ENCODE measurements at places on chromosomes 2 and 18.
A peak's percentile ranks its signal among the peaks of the same experiment; 100 is the strongest.

GRCh38 chr18:72187956-72188355 lies 356.2 kb downstream of the CBLN2 start:
- DNase-seq, result no peak

DNA sequence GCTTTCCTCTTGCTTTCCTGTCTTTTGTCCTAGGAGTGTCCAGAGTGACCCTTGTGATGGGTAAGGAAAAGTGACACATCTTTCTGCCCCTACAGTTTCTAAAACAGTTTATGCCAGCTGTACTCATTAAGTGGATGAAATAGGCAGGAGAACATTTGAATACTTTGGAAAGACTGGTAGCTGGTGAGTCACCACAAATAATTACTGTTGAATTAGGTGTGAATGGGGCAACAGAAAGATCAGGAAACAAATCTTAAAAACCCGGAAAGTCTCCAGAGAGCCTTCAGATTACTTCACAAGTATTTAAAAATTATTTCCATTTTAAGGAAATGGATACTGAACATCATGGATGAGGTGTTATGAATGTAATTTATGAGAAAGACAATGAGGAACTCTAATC lies 278.5 kb downstream of the CLIP4 start:
- DNase-seq, result no peak

- DNase-seq, result no peak
These were observed 1.8 kb downstream of the SOCS6 start for GRCh38 chr18:70290482-70291294.

- no peak for DNase-seq
These were observed 594.0 kb upstream of the VRK2 start for GRCh38 chr2:57452634-57453033.

- DNase-seq, result no peak
These were observed 51.0 kb upstream of the TMEM18 start for GRCh38 chr2:728165-728564.

- no peak for DNase-seq
These were observed 122.0 kb downstream of the WDSUB1 start for GRCh38 chr2:159164457-159164911.

GRCh38 chr2:111636905-111637304 lies 247.1 kb downstream of the ANAPC1 start:
- no peak for DNase-seq

DNA sequence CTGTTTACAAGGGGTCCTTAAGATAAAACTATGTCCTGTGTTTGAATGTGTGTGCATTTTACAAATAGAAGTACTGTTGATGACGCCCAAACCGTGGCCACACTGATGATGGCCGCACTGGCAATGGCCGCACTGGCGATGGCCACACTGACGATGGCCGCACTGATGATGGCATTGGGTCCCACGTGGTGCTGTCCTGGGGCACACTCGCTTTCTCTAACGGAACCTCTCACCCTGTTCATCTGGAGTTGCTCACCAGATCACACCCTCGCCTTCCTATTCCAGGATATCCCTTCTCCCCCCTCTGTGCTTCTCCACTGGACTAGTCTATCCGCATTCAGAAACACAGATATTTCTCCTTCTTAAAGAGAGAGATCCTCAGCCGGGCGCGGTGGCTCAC lies 192.4 kb downstream of the EIPR1 start:
- no peak for DNase-seq

- no peak for DNase-seq
These were observed 25.4 kb downstream of the TYMS start for GRCh38 chr18:682833-683232.

- peak; percentile 68 for DNase-seq
These were observed 865.1 kb upstream of the VRK2 start for GRCh38 chr2:57181315-57182038.

DNA sequence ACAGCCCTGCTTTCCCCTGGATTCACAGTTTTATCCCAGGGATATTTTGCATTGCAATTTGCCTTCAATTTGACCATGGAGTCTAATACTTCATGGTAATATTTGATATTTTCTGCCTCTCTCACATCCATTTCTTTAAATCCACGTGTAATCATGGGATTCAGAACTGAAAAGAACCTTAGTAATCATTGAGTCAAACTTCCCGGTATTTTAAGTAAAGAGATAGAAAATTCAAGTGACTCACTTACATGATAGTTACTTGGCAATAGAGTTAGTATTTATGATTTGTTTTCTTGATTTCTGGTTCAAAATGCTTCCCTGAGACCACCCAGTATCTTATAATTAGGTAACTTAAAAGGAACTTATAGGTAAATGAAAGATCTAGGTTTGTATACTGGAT lies 33.7 kb upstream of the CDC42EP3 start:
- no peak for DNase-seq

DNA sequence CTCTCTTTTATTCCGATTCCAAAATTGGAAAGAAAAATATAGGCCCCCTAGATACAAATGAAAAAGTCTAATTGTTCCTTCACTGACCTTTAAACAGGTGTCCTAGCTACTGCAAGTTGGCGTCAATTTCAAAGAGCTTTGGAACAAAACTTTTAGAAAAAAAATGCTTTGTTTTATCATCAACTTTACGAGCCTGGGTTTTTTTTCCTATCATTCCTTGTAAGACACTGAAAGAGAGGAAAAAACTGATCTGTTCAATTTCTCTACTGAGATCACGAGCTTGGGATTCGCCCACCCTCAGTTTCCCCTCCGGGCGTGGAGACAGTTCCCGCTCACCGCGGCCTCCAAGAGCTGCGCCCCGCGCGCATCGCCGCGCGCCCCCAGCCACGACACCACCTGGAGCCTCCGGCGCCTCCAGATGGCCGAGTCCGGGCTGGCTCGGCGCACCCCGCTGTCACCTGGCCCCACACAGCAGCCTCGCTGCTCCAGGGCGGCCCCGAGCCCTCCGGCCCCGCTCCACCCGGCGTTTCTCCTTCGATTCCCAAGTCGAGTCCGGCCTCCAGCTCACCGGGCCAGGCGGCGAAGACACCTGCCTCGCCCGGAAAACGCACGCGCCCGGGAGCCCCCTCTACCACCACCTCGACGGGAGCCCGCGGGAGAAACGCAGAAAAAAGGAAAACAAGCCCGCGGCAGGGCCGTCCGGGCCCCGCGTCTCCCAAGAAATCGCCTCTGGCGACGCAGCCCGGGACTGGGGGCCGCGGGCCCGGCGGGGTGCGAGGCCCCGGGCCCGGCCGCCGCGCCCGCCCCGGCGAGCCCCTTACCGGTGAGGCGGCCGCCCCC lies 656 bp downstream of the TBC1D8 start:
- DNase-seq, result no peak

GRCh38 chr2:381941-382727 lies 94.2 kb upstream of the ALKAL2 start:
- DNase-seq, result no peak

GRCh38 chr18:63099848-63100629 lies 219.5 kb downstream of the BCL2 start:
- DNase-seq, result no peak

GRCh38 chr2:238220892-238221521 lies 17.5 kb upstream of the ILKAP start:
- DNase-seq, result no peak

DNA sequence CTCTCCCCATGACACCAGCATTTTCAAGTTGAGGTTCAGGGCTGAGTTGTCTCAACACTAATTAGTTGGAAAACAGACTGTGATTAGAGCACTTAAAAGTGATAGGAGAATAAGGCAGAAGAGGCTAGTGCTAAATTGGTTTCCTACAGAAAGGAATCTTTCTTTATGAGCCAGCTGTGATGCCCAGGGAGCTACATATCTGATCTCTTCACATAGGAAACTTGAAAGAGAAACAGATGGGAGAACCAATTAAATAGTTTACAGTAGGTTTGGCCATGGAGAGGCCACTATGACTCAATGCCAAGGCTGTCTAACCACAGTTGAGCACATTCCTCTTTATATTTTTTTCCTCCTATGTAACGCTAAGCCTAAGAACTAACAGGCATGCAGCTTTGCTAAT lies 418.3 kb upstream of the CYRIA start:
- DNase-seq, result peak; percentile 83

DNA sequence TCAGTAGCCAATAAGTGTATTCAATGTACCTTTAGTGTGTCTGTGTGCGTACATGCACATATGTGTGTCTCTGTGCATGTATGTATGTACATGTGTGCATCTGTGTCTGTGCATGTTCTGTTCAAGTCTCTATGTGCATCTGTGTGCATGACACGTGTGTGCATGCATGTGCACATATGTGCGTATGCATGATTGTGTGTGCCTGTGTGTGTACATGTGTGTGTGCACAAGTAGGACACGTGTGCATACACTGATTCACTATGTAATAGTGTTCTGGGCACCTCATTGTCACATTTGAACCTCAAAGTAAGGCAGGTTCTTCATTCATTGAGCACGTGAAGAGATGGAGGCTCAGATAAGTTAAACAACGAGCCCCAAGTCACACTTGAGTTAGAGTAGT lies 142.6 kb upstream of the COPS8 start:
- DNase-seq, result no peak

- DNase-seq, result no peak
These were observed 937.7 kb downstream of the TRIB2 start for GRCh38 chr2:13654416-13654815.

DNA sequence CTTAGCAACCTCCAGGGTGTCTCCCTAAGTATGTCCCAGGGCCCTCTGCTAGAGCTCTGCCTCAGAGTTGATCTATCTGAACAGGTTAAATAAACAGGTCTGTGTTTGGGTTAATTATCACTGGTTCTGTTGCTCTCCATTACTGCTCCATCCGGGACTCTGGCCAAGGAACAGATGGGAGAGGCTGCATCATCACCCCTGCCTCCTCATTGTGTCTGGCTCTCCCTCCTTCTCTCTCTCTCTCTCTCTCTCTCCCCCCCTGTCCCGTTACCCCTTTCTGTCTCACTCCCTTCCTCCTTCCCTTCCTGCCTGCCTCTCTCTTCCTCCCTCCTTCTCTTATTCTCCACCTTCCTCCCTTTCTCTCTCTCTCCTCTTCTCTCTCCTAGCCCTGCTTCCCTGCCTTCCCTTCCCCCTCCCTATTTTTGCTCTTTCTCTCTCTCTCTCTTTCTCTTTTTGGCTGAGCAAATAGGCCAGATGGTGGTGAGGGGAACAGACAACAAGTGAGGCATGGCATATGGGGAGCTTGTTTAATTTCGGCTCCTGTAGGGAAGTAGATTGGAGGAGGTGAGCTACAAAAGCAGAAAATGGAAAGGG lies 62.1 kb downstream of the SETBP1 start:
- DNase-seq, result peak; percentile 50

GRCh38 chr2:86314125-86314524 lies 23.3 kb downstream of the REEP1 start:
- no peak for DNase-seq

DNA sequence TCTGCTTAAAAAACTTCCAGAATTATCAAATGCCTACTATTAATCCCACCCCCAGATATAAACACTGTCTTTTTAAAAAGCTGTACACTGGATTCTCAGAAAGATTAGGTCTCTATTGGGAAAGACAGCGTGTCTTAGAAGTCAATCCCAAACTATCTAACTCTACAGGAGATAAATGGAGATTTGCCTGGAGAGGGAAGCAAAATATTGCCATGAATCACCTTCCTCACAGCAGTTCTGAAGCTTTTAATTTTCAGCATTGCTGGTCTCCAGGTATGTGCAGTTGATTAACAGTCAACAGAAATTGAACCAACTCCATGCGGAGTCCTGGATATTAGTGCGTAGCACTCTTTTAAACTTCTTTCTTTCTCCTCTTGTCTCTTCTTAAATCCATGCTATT lies 122.2 kb downstream of the DSC3 start:
- no peak for DNase-seq

- DNase-seq, result no peak
These were observed 211.8 kb upstream of the ARL4C start for GRCh38 chr2:234708717-234709116.

GRCh38 chr2:120871881-120872620 lies 136.4 kb downstream of the GLI2 start:
- DNase-seq, result no peak

- no peak for DNase-seq
These were observed 172.1 kb downstream of the SETBP1 start for GRCh38 chr18:44852818-44853217.

DNA sequence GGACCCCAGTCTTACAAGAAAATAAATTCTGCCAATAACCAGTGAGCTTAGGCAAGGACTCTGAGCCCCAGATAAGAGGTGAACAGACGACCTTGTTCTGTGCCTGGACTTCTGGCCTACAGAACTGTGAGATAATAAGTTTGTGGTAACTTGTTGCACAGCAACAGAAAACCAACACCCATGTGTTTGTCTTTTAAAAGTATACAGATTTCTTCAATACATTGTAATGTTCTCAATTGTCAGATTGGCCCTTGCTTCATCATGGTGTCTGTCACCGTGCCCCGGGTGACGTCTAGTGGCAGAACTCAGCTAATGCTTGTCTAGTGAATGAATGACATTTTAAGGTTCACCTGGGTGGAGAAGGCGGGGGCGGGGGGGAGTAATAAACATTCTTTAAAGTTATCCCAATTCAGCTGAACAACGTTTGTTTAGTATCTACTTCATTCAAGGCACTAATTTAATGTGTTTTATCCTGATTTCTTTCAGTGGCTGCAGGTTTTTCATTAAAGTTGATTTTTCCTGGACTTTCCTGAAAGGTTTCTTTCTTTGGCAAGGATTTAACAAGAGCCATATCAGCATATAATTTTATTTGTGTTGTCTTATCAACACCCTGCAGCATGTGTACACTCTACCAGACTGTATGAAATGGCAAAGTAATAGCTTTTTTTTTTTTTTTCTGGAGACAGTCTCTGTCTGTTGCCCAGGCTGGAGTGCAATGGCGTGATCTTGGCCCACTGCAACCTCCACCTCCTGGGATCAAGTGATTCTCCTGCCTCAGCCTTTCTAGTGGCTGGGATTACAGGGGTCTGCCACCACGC lies 123.8 kb upstream of the DLX2 start:
- DNase-seq, result no peak

GRCh38 chr2:10829299-10829698 lies 16.7 kb upstream of the PDIA6 start:
- DNase-seq, result no peak

DNA sequence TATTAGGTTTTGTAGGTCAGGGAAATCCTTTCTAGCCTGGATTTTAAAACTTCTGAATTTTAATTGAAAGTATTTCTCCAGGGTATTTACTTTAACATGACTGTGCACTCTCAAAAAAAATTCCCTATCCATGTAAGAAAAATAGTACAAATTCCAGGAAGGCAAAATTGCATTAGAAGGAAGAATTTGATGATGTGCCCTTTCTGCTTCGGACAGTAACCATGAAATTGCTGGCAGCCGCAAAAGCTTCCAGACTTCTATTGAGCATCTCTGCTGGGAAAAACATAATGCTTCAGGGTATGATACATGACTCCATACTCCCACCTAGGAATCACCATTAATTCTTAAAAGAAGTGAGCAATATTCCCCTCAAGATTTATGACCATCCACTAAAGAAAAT lies 17.2 kb upstream of the KLF7 start:
- DNase-seq, result peak; percentile 82
